ENCODE measurements at places on chromosomes 7 and 10. TPM values are rescaled to one million over a fixed set of nuclear protein-coding genes. Genes with fewer than 3 reads are reported as not detected.

The HGF gene
- total RNA-seq, result 15.0 TPM

- H3K36me3 ChIP-seq, result no peaks in the 10 kb centered on the region
- no peak for DNase-seq
- no peaks in the 10 kb centered on the region for H3K27me3 ChIP-seq
- H3K27ac ChIP-seq, result no peak overlapping the region
- peaks cover 15% of the 10 kb centered on the region for H3K4me1 ChIP-seq
- H3K4me3 ChIP-seq, result no peak overlapping the region
Measured at GRCh38 chr10:44773565-44773964, 137.6 kb upstream of the TMEM72 start.

DNA sequence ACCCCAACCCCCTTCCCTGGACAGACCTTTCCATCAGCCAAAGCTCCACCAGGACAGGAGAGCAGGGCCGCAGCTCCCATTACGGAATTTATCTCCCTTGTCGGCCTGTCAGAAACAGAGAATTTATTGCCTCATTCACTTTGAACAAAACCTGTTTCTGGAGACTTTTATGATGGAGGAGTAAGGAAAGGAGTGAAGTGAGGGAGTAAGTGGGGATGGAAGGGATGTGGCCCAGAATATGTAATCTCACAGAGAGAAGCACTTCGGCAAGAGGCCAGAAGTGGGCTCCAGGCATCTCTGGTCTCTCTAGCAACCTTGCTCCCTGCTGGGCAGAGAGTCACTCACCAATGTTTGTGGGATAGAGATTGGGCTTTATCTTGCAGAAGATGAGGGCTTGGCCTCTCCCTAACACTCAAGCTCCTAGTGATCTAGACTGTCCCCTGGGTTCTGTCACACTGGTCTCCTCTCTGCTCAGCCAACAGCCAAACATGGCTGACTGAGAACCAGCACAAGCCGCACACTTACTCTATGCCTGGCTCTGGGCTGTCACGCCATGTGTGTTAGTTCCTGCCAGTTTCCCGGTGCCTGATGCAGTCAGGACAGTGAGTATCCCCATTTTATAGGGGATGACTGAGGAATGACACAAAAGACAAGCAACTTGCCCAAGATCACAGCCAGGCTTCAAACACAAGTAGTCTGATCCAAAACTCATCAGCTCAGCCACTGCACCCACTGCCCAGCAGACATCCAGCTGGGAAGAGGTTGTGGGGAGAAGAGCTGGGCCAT lies 149.4 kb upstream of the ZMIZ1 start:
- no peak overlapping the region for H3K4me3 ChIP-seq
- no peaks in the 10 kb centered on the region for H3K27me3 ChIP-seq
- no peaks in the 10 kb centered on the region for H3K4me1 ChIP-seq
- no peaks in the 10 kb centered on the region for H3K36me3 ChIP-seq

GRCh38 chr7:111476586-111477293 lies 85.6 kb downstream of the IMMP2L start:
- no peak for DNase-seq
- no peaks in the 10 kb centered on the region for H3K36me3 ChIP-seq
- no peak overlapping the region for H3K4me3 ChIP-seq
- H3K27ac ChIP-seq, result no peak overlapping the region
- no peaks in the 10 kb centered on the region for H3K4me1 ChIP-seq
- no peaks in the 10 kb centered on the region for H3K27me3 ChIP-seq

DNA sequence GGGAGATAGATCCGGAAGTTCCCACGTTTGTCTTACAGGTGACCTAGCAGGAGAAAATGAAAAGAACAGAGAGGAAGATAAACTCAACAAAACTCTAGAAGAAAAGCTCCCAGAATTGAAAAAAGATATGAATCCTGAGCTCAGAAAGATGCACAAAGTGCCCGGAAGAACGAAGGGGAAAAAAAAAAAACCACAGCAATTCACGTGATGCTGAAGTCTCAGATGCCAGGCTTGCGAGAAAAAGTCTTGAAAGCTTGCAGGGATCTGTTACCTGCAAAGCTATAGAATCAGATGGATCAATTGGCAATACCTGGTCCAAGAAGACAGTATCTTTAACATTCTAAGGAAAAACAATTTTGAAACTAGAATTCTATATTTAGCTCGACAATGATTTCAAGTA lies 33.5 kb downstream of the CARD11 start:
- DNase-seq, result no peak
- no peaks in the 10 kb centered on the region for H3K27me3 ChIP-seq
- no peak overlapping the region for H3K27ac ChIP-seq
- no peaks in the 10 kb centered on the region for H3K36me3 ChIP-seq
- no peaks in the 10 kb centered on the region for H3K4me1 ChIP-seq

GRCh38 chr10:71945819-71946474 lies 18.2 kb upstream of the CHST3 start:
- DNase-seq, result no peak
- no peaks in the 10 kb centered on the region for H3K4me1 ChIP-seq
- no peaks in the 10 kb centered on the region for H3K36me3 ChIP-seq
- no peak overlapping the region for H3K4me3 ChIP-seq
- no peak overlapping the region for H3K27ac ChIP-seq

Data from vagina (tissue), 2 donors.